Sigmoid colon (tissue), 7 donors: ENCODE measurements at places on chromosomes 6 and 20. TPM values are rescaled to one million over a fixed set of nuclear protein-coding genes. Genes with fewer than 3 reads are reported as not detected.

- H3K4me1 ChIP-seq, result no peaks in the 10 kb centered on the region
- DNase-seq, result no peak
- no peak within 1 kb of the TSS for H3K4me3 ChIP-seq
- H3K27ac ChIP-seq, result no peak within 1 kb of the TSS
- H3K27me3 ChIP-seq, result no peaks in the 10 kb centered on the region
- H3K36me3 ChIP-seq, result no peaks in the 10 kb centered on the region
Measured at GRCh38 chr20:44355498-44356352, at the start of gene HNF4A. Gene HNF4A (plus strand): TSS chr20:44355699. CDS start chr20:44355805, 106 bp downstream.

GRCh38 chr20:507761-508332 lies 35.7 kb downstream of the CSNK2A1 start:
- H3K4me1 ChIP-seq, result peaks cover 28% of the 10 kb centered on the region
- H3K27me3 ChIP-seq, result no peaks in the 10 kb centered on the region
- H3K27ac ChIP-seq, result no peak overlapping the region
- peaks cover 6% of the 10 kb centered on the region for H3K36me3 ChIP-seq
- DNase-seq, result no peak

The DSN1 gene
- 5.0 TPM for total RNA-seq

The SLC22A7 gene
- total RNA-seq, result not detected

GRCh38 chr20:57712341-57712740 lies 2.5 kb upstream of the PMEPA1 start:
- no peaks in the 10 kb centered on the region for H3K27me3 ChIP-seq
- H3K4me1 ChIP-seq, result peaks cover 33% of the 10 kb centered on the region
- H3K4me3 ChIP-seq, result no peak overlapping the region
- H3K27ac ChIP-seq, result peak overlapping the region; percentile 93
- no peaks in the 10 kb centered on the region for H3K36me3 ChIP-seq

DNA sequence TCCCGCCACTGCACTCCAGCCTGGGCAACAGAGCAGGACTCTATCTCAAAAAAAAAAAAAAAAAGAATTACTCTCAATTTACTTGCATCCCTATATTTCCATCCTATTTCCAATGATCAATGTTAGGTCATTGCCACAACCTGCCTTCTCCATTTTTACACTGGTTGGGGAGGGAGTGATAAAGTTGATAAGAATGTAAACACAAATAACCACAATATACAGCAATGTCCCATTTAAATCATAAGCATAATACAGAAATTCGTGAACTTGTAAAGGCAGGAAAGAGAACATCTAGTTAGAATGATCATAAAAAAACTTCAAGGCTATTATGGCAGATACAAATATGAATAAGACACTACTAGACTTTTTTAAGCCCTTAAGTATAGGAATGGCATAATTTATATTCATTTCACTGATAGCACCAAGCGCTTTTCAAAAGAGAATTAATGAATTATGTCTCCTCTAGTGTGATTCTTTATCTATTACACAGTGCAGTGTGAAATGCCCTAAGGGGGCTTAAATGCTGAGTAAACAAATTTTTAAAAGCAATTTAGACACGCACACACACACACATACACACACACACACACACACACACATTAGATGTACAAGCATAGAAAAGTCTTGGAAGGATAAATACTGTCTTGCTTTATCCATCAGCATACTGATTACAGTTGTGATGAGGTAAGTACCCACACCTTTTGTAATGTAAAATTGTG lies 33.5 kb upstream of the RAB23 start:
- peaks cover 67% of the 10 kb centered on the region for H3K4me1 ChIP-seq
- no peaks in the 10 kb centered on the region for H3K27me3 ChIP-seq
- H3K27ac ChIP-seq, result peak overlapping the region; percentile 95
- no peak overlapping the region for H3K4me3 ChIP-seq
- no peak for DNase-seq
- no peaks in the 10 kb centered on the region for H3K36me3 ChIP-seq

The C20orf202 gene
- not detected for total RNA-seq

- no peak overlapping the region for H3K27ac ChIP-seq
- DNase-seq, result no peak
- no peak overlapping the region for H3K4me3 ChIP-seq
- H3K27me3 ChIP-seq, result no peaks in the 10 kb centered on the region
- no peaks in the 10 kb centered on the region for H3K4me1 ChIP-seq
Measured at GRCh38 chr6:132167929-132168892, 217.0 kb upstream of the CCN2 start.

The LY6G6C gene
- not detected for total RNA-seq

DNA sequence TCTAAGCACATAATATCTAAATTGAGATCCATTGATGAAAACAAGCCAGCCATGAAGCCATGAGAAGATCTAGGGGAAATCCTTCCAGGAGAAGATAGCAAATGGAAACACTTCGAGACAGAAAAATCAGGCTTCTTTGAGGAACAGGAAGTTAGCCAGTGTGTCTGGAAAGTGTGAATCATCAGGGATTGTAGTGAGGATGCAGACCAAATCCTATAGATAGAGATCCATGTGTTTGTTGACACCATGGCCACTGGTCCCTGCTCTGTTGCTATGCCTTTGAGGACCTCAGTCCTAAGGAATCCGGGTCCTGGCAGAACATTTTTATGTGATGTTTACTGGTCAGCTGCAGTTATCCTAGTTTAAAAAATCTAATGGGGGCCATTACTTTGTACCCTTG lies 6.6 kb upstream of the ELOVL2 start:
- H3K36me3 ChIP-seq, result no peaks in the 10 kb centered on the region
- no peaks in the 10 kb centered on the region for H3K4me1 ChIP-seq
- H3K27ac ChIP-seq, result no peak overlapping the region
- H3K4me3 ChIP-seq, result no peak overlapping the region

DNA sequence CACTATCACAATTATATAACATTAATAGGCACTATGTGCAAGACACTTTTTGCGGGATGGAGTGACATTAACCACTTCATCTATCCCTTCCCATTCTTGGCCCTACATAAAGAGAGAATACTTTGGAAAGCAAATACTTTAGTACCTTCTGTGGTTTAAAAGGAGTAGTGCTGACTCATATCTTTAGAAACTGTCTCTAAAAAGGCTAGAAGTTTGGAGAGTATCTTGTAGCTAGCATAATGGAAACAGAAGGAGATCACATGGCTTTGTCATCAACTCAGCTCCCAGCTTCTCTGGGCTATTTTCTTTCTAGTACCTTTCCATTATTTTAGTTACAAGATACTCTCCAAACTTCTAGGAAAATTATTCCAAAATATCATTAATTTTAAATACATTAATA lies 157.5 kb downstream of the ADGRG6 start:
- no peak overlapping the region for H3K4me3 ChIP-seq
- no peaks in the 10 kb centered on the region for H3K27me3 ChIP-seq
- H3K27ac ChIP-seq, result no peak overlapping the region

The MYMX gene
- not detected for total RNA-seq

DNA sequence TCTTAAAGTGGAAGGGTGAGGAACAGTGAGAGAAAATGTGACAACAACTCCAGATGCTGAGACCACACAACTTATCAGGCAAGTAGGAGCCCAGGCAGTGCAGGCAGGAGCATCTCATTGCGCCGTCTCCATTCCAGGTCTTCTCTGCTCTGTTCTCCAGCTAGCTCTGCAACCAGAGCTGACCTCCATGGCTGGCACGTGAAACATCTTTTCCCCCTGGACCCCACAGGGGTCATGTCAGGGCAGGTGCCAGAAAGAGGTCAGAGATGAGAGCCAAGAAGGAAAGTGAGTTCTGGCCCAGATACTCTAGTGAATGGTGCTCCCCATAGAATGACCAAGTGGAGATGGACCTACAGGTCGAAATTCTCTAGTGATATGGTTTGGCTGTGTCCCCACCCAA lies 281.4 kb downstream of the SMOC2 start:
- no peak overlapping the region for H3K4me3 ChIP-seq
- H3K4me1 ChIP-seq, result no peaks in the 10 kb centered on the region
- no peaks in the 10 kb centered on the region for H3K36me3 ChIP-seq
- DNase-seq, result no peak
- H3K27ac ChIP-seq, result no peak overlapping the region

DNA sequence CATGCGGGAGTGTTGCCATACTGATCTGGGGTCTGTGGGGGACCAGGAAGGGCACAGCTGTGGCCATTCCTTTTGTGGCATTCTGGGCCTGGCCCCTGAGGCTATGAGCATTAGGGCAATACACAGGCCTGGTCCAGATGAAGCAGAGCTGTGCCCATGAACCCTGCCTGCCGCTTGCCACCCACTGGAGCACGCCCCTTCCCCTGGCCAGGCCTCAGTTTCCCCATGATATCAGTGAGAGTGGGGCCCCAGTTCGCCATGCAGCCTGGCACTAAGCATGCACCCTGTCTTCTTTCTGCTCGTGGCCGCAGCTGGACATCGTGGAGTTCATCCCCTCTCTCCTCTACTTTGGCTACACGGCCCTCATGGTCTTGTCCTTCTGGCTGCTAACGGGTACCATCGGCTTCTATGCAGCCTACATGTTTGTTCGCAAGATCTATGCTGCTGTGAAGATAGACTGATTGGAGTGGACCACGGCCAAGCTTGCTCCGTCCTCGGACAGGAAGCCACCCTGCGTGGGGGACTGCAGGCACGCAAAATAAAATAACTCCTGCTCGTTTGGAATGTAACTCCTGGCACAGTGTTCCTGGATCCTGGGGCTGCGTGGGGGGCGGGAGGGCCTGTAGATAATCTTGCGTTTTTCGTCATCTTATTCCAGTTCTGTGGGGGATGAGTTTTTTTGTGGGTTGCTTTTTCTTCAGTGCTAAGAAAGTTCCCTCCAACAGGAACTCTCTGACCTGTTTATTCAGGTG lies 42.4 kb downstream of the PLAGL2 start:
- H3K36me3 ChIP-seq, result peaks cover 41% of the 10 kb centered on the region
- peak; percentile 54 for DNase-seq
- peaks cover 15% of the 10 kb centered on the region for H3K4me1 ChIP-seq
- no peak overlapping the region for H3K4me3 ChIP-seq
- no peak overlapping the region for H3K27ac ChIP-seq

The BPI gene
- total RNA-seq, result 0.99 TPM

DNA sequence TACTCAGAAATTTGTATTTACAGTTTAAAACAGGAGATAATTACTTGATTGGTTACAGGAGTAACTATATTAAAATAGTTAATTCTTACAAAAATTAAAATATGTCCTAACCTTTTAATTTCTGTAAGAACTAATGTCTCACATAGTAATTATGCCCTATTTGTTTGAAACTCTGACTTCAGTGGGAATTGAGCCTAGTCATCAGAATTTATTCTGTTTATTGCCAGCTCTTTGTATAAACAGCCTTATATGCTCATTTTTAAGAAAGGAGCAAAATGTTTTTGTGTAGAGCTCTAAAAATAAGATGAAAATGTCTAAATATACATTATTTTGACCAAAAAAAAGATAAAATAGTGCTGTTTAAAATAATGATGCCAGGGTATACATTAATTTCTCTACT lies 21.5 kb downstream of the TRMT11 start:
- no peaks in the 10 kb centered on the region for H3K27me3 ChIP-seq
- H3K36me3 ChIP-seq, result peaks cover 6% of the 10 kb centered on the region
- DNase-seq, result no peak
- no peaks in the 10 kb centered on the region for H3K4me1 ChIP-seq

DNA sequence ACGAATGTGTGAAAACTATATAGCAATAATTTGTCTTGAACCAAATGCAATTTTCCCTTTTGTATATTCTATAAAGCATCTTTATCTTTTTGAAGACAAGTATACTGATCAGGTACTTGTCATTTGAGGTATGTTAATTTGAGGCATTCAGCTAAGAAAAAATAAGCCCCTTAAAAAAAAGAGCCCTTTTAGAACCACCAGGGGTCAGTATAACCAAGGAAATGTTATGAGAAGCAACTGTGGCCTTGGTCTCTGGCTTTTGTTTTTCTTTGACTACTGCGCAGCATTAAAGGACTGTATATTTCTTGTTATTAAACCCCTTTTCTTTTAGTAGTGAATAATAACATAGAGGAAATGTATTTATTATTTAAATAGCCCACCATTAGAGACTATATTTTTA lies 43.1 kb downstream of the CD109 start:
- H3K4me3 ChIP-seq, result no peak overlapping the region
- H3K27me3 ChIP-seq, result no peaks in the 10 kb centered on the region
- H3K36me3 ChIP-seq, result no peaks in the 10 kb centered on the region
- DNase-seq, result no peak

DNA sequence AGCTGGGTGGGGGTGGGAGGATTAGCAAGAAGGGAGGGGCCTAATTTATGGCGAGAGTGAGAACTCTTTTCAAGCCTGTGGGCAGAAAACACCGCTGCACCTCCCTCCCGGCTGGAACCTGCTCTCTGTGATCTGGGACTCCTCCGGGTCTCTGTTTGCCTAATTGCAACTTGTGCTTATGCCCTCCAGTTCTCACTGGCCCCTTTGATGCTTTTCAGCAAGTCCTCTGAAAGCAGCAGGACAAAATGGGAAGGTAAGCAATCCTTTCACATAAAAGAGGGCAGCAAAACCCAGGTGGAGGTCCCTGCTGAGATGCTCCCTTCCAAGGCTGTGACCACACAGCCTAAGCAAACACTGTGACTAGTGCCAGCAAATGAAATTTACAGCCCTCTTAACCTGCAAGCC lies 523.0 kb upstream of the FLRT3 start:
- H3K4me3 ChIP-seq, result no peak overlapping the region
- H3K27me3 ChIP-seq, result no peaks in the 10 kb centered on the region
- no peak for DNase-seq

DNA sequence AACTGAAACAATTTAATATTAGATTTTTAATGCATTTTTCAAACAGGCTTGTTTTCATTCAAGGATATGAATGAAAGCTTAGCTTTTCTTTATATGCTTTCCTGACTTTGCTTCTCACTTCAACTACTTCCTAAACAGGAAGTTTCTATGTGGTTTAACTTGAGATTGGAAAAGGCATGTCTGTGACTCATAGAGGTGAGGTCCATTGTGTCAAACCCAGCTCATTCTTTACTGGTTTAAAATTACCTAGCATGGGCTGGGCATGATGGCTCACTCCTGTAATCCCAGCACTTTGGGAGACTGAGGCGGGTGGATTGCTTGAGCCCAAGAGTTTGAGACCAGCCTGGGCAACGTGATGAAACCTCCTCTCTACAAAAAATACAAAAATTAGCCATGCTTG lies 34.4 kb downstream of the EFHC1 start:
- no peak for DNase-seq
- H3K36me3 ChIP-seq, result no peaks in the 10 kb centered on the region

DNA sequence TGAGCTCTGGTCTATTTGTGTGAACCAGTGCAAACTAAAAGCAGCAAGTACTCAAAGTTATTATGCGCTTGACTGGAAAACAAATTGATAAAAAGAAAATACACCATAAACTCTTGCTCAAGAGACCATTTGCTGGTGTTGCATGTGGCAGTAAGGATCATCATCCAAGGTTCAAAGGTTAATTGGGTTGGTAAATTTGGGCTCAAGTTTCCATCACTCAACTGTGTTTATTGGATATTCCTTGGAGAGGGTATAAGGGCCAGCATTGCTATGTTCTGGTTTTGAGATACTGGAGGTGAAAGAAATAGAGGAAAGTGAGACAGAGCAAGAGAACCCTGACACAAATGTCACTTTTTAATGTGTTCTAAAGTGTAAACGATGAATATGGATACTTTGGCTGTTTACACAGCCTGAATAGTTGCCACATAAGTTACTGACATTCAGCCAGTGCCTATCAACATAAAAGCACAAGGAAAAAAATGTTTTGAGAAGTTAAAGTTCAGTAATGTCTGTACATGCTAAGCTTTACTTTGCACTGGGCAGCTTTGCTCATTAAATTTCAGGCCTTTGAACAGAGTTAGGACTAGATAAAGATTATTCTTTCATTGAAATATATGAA lies 736.1 kb downstream of the HDGFL1 start:
- H3K4me3 ChIP-seq, result no peak overlapping the region
- no peaks in the 10 kb centered on the region for H3K4me1 ChIP-seq
- H3K27ac ChIP-seq, result no peak overlapping the region
- no peaks in the 10 kb centered on the region for H3K27me3 ChIP-seq
